Fibroblast of the aortic adventitia (primary cell): ENCODE measurements at places on chromosomes 2 and 18. TPM values are rescaled to one million over a fixed set of nuclear protein-coding genes. Genes with fewer than 3 reads are reported as not detected.
A peak's percentile ranks its signal among the peaks of the same experiment; 100 is the strongest.

GRCh38 chr18:50454387-50454988 is 79.6 kb downstream of the SKA1 start:
- DNase-seq: no peak

GRCh38 chr2:149082735-149083134 is 44.2 kb downstream of the LYPD6B start:
- no peak for DNase-seq

GRCh38 chr2:238061315-238062202 is 758 bp downstream of the SCLY start:
- peak; percentile 45 for DNase-seq

GRCh38 chr2:134405611-134406081 is 151.8 kb downstream of the MGAT5 start:
- DNase-seq: peak; percentile 49

DNA sequence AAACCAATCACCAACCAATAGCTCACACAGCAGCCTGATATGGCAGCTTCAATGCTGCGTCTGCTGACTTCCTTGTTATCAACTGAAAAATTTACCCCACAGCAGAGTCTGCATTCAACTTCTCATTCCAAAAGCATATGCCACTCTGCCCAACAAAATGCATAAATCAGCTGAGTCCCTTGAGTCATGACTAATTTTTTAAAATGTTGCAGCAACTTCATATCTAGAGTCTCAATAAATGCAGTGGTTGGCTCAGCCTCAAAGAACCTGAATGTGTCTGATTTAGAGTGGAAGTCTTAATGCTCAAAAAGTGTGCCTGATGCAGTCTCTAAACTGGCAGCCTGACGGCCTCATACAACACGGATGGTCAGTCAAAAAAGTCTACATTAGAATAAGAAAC is 46.5 kb downstream of the FARSB start:
- DNase-seq: peak; percentile 49

CTAGE1 gene
- not detected in 2 replicates for total RNA-seq

GRCh38 chr2:203016716-203017115 is 2.0 kb downstream of the NBEAL1 start:
- peak; percentile 7 for DNase-seq

DAPL1 gene
- not detected in 2 replicates for total RNA-seq

FAM110C gene
- total RNA-seq: not detected in 2 replicates
